Putamen (tissue), 1 donor: ENCODE measurements at places on chromosomes 11 and 22.

DNA sequence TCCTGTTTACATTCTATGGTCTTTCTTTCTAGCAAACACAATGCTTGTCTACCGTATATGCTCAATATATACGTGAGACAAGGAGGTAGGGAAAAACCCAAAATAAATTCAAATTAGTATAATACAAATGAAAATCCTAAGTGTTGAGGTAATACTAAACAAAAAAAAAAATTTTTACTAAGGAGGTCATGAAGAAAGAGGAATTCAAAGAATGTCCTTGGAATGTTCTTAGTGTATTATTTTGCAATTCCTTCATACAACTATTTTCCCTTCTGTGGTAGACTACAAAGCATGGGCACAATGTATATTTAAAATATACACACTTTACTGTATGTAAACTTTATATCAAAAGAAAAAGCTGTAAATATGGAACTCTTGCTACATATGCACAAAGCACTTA lies 36.4 kb downstream of the PIK3C2A start:
- DNase-seq = no peak

DNA sequence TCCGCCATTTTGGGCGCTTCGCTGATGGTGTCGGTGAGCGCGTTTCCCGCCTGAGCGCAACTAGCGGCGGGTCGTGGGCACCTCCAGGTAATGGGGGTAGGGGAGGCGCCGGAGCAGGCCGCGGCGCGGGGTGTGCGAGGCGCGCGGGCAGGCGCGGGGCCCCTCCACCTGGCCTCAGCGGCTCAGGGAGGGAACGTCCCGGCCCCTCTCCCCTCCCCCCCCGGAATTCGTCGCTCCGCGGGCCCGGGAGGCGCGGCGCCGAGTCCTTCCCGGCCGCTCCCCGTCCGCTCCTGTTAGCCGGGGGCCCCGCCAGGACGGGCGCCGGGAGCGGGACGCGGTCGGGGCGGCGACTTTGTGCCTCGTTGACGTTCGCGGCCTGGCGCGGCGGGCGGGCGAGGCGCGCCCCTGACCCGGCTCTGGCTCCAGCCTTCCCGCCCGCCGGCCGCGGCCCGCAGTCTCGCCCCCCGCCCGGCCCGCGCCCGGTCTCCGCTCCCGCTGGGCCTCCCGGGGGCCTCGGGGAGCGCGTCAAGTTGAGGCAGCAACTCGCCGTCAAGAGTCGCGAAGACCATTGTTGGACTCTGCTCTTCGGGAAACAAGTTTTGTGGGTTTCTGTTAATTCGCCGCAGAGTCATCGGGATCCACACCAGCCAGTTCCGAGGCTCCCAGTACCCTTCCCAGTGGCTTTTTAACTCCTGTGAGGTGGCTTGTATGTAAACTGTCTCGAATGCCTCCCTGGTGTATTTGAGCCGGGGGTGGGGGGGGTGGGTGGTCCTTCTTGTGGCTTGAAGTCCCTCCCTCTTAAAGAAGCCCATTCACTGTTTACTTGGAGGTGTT lies at the start of gene PPP6R3:
Gene PPP6R3 (plus strand): TSS at position 12 of the 834 bp plus-strand sequence. CDS start 76,913 bp downstream, outside the sequence.
- DNase-seq = no peak

- peak; percentile 50 for DNase-seq
Observed at GRCh38 chr11:96279018-96279895, 63.7 kb downstream of the MAML2 start.

GRCh38 chr22:23580576-23581259 lies 628 bp upstream of the IGLL1 start:
- DNase-seq = no peak

GRCh38 chr11:7501894-7502293 lies 11.9 kb upstream of the PPFIBP2 start:
- DNase-seq = no peak

DNA sequence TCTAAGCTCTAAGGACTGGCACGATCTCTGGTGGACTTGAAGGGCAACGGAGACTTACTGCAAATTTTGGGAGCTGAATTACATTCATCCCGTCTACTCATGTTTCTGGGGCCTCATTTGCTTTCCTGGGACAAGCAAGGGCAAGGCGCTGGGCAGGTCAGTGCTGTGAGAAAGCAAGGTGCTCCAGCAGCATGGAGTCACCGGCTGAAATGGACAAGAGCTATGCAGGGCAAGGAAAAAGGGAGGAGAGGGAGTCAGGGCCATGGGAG lies 25.6 kb downstream of the FLI1 start:
- DNase-seq = no peak

GRCh38 chr22:48259991-48260670 lies 1497.7 kb downstream of the TBC1D22A start:
- no peak for DNase-seq

DNA sequence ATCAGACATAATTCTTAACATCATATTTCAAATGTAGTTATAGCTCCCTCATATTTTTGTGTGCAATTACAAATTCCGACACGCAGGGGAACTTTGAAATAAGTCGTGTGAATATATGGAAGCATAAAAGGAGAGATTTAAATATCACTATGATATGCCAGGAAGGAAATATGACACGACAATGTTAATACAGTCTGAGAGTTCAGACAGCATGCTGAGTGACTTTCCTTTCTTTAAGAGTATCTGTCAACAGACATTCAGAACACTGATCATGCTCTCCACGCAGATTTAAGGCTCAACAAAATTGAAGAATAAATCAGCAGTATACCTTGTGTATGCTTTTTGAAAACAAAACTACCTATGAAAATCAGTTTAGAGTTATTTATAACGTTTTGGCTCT lies 232.6 kb upstream of the CARD18 start:
- DNase-seq = no peak

- no peak for DNase-seq
Observed at GRCh38 chr11:7586376-7586775, 72.6 kb downstream of the PPFIBP2 start.

DNA sequence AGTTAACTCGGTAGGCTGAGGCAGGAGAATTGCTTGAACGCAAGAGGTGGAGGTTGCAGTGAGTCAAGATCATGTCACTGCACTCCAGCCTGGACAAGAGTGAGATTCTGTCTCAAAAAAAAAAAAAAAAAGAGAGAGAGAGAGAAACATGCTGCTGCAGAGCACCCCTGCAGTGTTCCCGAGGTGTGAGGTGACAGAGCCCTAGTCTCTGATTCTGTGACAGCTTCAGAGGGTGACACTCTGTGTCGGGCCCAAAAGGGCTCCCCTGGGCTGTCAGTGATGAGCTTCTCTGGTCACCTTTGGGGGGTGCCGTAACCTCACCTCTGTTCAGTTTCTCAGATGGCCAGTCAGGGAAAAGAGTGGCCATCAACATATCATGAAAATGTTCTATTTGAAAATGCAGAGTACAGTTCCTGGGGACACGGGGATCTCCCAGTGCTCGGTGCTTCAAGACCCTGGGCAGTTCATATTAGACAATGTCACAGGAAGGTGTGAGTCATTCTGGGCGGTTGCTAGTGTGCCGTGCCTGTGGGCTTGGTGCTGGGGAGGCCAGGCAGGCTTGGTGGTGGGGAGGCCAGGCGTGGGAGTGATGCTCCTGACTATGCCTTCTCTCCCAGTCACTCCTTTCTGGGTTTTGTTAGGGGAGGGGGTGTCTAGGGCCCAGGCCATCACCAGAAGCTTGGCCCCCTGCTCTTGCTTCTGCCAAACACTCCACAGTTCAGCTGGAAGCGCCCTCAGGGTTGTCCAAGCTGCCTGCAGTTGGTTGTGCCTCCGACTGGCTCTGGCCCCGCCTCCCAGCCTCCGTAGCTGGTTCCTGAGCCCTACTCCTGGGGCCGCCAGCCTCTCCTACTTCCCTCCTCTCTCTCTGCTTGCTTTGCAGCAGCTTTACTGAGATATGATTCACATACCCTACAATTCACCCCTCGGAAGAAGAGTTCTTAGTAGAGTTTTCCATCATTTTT lies 52.5 kb upstream of the CLDN5 start:
- no peak for DNase-seq

DNA sequence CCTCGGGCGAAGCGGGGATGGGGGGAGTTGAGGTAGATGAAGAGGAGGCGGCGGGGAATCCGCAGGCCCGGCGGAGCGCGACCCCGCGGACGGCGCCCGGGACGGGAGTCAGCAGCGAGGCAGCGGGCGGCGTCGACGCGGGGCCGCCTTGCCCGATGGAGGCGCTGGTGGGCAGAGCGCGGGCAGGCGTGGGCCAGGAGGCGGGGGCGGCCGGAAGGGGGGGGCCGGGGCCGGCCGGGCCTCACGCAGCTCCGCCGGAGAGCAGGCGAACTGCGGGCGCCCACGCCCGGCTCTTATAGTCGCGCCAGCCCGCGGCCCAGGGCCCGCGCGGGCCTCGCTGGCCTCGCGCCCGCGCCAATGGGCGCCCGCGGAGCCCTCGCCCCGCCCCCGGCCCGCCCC lies at the start of gene IGF2:
Gene IGF2 (minus strand): TSS at position 267 of the 399 bp plus-strand sequence. CDS start 3,866 bp downstream, outside the sequence.
- DNase-seq = no peak

DNA sequence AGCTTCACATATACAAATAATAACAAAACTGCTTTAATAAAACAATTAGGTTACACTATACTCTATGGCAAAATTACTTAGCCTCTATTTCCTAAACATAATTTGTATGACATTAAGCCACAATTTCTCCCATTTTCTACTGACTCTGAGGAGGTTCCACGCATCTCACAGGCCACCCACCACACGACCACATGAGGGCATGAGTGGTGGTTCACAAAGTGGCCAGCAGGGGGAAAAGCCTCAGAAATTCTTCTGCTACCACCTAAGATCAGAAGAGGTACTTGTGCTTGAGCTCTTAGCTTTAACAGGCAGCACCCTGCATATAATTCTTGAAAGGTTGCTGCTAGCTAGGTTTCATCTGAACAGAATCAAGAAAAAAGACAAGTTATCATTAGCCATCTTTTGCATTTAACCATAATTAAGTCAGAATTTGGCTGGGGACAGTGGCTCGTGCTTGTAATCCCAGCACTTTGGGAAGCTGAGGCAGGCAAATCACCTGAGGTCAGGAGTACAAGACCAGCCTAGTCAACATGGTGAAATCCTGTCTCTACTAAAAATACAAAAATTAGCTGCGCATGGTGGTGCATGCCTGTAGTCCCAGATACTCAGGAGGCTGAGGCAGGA lies 7.7 kb downstream of the LPXN start:
- peak; percentile 45 for DNase-seq

DNA sequence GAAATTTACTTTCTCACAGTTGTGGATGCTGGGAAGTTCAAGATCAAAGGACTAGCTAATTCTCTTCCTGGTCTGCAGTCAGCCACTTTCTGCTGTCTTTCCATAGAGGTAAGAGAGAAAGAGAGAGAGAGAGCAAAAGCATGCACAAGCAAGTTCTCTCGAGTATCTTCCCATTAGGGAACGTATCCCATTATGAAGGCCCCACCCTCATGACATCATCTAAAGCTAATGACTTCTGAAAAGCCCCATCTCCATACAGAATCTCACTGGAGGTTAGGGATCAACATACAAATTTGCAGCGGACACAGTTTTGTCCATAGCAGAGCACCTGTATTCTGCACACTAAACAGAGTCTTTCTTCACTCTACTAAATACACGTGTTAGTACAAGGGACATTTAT lies 17.4 kb upstream of the SLC22A9 start:
- no peak for DNase-seq

GRCh38 chr22:19448076-19448607 lies 631 bp upstream of the C22orf39 start:
- peak; percentile 42 for DNase-seq
